HFF-Myc (cell line): ENCODE measurements at places on chromosomes 2 and 18.

DNA sequence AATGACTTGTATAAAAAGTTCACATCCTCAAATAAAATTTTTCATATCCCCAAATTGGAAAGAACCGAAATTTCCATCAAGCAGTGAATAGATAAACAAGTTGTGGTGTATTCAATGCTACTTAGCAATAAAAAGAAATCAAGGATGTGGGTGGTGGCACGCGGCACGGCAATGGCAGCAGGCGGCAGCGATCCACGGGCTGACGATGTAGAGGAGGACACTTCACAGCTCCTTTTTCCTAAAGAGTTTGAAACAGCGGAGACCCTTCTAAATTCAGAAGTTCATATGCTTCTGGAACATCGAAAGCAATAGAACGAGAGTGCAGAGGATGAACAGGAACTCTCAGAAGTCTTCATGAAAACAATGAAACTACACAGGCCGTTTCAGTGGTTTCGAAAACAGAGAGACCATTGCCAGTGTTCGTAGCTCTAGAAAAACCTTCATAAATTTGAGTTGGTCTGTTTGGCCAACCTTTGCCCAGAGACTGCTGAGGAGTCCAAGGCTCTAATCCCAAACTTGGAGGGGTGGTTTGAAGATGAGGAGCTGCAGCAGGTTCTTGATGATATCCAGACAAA, 9.8 kb upstream of the IL36A start:
- DNase-seq = no peak

GRCh38 chr18:32093523-32093922, 1.8 kb downstream of the RNF138 start:
- no peak for DNase-seq

GRCh38 chr2:174608866-174609214, 11.2 kb upstream of the WIPF1 start:
- no peak for DNase-seq

DNA sequence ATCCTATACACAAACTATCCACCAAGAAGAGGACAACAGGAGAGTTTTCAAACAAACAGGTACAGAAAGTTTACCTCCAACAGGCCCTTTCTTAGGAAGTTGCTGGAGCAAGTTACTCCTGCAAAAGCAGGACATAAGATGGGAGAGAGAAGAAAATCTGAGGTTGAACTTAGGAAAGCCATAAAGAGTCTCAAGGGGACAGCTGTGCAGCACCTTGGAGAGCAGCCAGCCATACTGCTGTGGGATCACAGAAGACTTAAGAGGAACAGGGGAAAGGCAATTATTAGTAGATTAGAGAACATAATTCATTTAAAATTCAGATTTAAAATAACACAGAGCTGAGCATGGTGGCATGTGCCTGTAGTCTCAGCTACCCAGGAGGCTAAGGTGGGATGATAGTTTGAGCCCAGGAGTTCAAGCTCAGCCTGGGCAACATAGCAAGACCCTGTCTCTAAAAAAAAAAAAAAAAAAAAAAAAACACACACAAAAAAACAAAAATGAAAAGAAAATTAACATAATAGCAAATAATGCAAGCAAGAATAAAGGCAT, 148.1 kb upstream of the SIX3 start:
- no peak for DNase-seq

GRCh38 chr2:88813612-88814011, 122.1 kb downstream of the RPIA start:
- DNase-seq = no peak

GRCh38 chr18:2114765-2115164, 456.5 kb downstream of the METTL4 start:
- no peak for DNase-seq
